ENCODE measurements at places on chromosomes 2 and 18.

GRCh38 chr2:37599688-37600525 is 71.5 kb downstream of the CDC42EP3 start:
- no peak for DNase-seq

- DNase-seq = no peak
Measured at GRCh38 chr2:125983364-125983763, 672.6 kb upstream of the GYPC start.

DNA sequence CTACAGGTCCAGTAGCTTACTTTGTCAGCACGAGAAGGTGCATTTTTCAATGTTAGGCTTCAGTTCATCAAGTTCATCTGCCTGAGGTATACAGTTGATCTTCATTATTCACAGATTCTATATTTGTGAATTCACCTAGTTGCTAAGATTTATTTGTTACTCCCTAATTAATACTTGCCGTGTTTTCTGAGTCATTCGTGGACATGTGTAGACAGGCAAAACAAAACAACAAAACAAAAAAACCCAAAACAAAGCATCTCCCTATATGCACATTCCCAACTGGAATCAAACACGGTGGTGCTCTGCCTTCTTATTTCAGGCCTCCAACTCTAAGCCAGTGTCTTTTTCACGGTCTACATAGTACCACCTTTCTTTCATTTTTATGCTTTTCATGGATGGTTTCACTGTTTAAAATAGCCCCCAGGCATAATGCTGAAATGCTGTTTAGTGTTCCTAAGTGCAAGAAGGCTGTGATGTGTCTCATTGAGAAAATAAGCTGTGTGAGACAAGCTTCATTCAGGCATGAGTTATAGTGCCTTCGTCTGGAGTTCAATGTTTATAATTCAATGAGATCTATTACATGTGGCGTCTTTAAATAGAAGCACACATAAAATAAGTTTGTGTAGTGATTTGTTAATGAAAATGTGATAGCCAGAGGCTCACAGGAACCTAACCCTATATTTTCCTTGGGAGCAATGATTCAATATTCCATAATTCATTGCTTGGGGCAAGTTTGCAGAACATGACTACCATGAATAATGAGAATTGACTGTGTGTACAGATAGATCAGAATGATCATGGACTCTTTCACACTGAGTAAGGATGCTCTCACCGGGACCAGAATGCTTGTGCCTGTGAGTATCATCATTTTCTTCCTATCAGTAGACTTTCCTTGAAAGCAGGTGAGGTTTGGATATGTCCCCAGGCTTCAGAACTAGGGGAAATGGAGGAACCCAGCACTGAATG is 24.6 kb downstream of the ITGB6 start:
- no peak for DNase-seq

- DNase-seq = no peak
Measured at GRCh38 chr18:8238507-8238906, 370.7 kb upstream of the RAB12 start.

GRCh38 chr2:7809640-7810039 is 872.2 kb upstream of the ID2 start:
- no peak for DNase-seq

GRCh38 chr18:36446059-36446458 is 148.5 kb downstream of the FHOD3 start:
- DNase-seq = no peak

- no peak for DNase-seq
Measured at GRCh38 chr2:158723181-158723838, 71.8 kb upstream of the DAPL1 start.

- DNase-seq = peak; percentile 50
Measured at GRCh38 chr2:95026471-95027368, 1.2 kb downstream of the MAL start.

DNA sequence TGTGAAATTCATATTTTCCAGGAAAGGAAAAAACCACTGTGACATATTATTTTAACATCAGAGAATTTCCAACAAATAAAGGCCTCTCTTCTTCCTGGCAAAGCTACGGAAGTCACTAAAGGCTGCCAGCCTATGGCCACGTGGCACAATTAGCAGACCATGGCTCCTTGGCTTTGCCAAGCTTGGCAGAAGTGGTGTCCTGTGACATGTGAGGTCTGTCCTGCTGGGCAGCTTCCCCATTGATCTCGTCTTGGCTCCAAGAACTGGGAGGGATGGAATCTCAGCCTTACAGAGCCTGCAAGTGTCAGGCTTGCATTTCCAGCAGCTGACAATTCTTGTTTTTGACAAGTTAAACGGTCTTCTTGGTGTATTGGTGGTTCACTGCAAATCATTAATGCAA is 226.9 kb upstream of the THSD7B start:
- no peak for DNase-seq

GRCh38 chr2:25339791-25340180 is 1.9 kb downstream of the DNMT3A start:
- peak; percentile 57 for DNase-seq

DNA sequence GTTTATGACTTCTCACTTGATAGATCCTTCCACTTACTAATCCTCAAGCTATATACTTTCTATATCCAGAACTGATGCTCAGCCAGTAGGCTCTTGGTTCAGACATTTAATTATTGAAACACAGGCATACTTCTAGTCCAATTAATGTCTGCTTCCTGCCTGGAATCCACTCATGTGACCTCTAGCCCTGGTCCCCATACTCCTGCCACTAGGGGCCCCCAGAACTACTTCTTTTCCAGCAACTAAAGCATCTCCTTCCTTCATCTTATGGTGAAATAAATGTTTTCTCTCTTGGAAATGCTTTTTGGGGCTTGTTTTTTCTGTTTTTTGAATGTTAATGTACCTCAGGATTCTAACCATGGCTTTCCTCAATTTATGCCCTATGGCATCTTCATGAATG is 527.6 kb downstream of the SATB2 start:
- DNase-seq = peak; percentile 38

GRCh38 chr2:196963043-196963442 is 36.5 kb upstream of the PGAP1 start:
- no peak for DNase-seq

- peak; percentile 61 for DNase-seq
Measured at GRCh38 chr18:77250926-77251729, 1.5 kb downstream of the GALR1 start.

- DNase-seq = no peak
Measured at GRCh38 chr2:34492561-34493455, 893.7 kb upstream of the FAM98A start.

DNA sequence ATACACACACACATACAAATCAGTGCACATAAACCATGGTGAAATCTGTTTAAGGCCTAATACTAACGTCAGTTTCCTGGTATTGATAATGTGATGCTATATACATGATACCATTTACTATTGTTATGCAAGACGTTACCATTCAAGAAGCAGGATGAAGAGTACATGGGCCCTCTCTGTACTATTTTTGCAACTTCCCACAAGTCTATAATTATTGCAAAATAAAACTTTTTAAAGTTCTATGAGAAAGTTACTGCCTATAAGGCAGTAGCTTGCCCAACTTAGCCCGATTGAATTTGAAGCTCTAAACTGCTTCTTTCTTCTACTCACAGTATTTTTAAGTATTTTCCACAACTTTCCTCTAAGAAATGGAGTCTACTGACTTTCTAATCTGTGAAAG is 74.0 kb downstream of the BCL2 start:
- DNase-seq = no peak

DNA sequence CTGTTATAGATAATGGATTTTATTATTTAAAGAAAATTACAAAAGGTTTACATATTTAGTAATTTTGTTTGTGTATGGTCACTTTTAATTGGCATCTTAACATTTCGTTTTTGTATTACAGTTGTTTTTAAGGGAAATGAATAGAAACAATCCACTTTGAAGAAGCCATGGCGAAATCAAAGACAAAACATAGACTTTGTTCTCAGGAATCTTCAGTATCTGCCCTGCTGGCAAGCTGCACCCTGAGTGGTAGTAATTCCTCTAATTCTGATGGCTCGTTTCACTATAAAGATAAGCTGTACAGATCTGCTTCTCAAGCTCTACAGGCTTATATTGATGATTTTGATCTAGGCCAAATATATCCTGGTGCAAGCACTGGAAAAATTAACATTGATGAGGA is 2.7 kb downstream of the C18orf54 start:
- DNase-seq = no peak

DNA sequence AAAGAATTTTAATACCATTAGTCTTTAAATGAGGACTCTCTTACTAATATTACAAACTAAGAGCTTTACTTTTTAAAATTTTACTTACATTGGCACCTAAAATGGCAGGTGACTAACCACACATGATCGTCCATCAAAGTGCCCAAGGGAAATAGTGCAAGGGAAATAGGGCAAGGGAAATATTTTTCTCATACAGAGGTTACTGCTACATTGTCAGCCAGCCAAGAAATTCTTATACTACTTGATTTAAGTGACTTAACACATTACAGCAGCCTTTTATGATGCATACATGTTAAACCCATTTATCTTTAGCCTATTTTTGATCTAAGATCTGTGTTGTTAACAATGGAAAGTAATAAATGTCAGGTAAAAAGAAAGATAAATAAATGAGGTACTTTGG is 587.2 kb upstream of the PKDCC start:
- no peak for DNase-seq

DNA sequence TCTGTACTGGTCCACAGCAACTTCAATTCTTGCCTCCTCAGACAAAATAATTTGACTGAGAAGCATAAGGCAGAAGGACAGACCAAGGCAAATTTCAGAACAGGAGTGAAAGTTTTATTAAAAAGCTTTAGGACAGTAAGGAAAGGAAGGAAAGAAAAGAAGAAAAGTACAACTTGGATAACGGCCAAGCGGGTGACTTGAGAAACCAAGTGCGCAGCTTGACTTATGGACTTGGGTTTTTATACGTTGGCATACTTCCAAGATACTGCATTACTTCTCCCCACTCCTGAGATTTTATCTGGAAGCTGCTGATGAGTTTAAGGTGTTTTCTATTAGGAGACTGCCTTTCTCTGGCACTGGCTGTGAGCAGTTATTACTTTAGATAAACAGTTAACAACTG is 64.7 kb downstream of the CCDC178 start:
- DNase-seq = no peak

DNA sequence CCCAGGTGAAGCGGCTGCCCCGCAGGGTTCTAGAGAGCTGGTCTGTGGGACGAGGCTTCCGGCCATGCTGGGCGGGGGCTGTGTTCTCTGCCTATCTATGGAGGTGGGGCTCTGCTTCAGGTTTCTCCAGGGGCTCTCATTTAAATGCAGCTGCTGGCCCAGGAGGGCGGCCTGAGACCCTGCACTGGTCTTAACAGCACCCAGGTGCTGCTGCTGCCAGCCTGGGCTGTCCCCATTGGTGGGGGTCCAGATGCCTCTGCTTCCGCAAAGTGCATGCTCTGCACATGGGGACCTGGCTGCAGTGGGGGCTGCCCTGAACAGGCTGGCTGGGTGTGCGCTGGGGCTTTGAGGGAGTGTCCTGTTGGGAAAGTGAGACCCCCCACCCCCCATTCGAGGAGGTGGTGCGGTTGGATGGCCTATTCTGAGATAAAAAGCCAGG is 29.7 kb upstream of the ALLC start:
- DNase-seq = no peak

DNA sequence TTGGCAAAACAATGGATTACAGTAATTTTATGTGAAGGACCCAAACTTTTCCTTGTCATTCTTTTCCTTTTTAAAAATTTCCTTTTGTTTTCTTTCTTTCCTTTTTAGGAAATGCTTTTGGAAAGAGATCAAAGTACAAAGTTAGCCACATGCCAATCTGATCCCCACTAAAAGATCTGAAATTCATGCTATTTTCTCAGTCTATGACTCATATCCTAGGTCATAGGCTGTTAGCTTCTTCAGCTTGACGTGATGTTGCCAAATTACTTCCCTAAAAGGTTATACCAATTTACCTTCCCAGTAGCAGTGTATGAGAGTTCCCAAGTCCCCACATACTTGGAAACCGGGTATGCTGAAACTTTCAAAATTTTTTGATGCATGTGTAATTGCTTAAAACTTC is 355.3 kb downstream of the INSIG2 start:
- no peak for DNase-seq

- no peak for DNase-seq
Measured at GRCh38 chr2:85852937-85853498, 35.8 kb downstream of the ST3GAL5 start.

DNA sequence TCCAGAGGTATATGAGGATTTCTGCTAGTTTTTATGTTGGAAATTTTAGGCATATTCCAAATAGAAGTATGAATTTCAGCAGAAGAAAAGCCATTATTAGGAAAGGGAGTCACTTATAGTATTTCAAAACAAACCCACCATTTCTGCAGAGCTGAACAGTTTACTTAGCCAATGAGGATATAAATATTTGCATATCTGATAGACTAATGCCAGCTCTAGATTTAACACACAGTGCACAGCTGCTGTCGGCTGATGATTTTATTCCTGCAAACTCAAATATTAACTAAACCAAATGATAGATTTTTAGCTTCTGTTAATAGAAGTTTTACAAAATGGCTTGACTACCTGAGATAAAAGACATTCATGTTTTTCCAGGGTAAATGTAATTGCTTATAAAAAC is 375.8 kb upstream of the FANCL start:
- no peak for DNase-seq

- DNase-seq = no peak
Measured at GRCh38 chr2:181153886-181154285, 173.5 kb downstream of the UBE2E3 start.

- no peak for DNase-seq
Measured at GRCh38 chr18:35933982-35934381, 38.5 kb upstream of the RMP24 start.

DNA sequence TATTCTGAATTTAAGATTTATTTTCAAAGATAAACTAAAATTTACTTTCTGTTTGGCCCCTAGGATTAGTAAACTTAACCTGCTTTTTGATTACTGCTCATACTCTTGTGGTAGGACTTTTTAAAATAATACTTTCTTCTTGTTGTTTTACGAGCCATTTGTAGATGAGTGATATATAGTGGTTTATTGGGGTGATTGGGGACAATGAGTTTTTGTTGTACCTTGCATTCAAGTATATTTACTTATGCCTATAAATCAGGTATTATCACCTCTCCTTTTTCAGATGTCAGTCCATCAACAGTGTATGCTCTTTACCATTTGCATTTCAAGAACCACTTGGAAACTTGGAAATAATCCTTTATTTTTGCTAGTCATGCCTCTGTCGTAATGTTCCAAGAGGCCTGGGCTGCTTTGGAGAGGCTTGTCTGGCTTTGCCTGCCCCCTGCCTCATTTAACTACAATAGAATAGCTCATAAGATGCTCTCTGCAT is 131.3 kb downstream of the COMMD1 start:
- DNase-seq = no peak
